ENCODE measurements at places on chromosomes 12 and 14. TPM values are rescaled to one million over a fixed set of nuclear protein-coding genes. Genes with fewer than 3 reads are reported as not detected.

DNA sequence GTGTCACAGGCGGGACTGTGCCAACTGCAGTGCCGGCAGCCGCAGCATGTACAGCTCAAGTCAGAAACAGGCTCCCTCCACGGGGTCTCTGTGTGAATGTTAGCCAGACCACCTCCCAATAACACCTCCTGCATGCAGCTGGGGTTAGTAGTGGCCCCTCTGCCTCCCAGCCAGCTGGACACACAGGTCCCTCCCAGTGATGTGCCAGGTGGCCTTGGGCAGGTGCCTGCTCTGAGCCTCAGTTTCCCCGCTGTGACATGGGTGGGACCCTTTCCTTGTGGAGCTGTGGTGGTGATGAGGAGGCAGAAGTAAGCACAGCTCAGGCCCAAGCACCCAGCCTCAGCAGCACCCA, 139.9 kb downstream of the ADGRD1 start:
- DNase-seq: no peak

DNA sequence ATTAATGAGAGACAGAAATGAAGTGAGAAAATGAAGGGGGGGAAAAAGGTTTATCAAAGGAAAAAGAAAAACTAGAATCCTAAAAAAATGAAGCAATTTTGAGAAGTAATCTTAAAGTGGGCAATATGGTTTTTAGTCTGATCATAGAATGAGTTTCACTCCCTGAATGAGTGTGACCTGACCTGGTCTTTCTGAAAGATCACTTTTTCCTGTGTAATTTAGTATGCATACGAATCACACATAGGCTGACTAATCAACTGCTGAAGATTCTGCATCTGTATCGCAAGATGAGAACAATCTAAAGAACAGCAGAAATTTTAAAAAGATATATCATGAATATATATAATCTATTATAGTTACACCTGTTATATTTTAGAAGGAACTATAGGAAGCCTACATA, 11.3 kb downstream of the GNPTAB start:
- DNase-seq: no peak

DNA sequence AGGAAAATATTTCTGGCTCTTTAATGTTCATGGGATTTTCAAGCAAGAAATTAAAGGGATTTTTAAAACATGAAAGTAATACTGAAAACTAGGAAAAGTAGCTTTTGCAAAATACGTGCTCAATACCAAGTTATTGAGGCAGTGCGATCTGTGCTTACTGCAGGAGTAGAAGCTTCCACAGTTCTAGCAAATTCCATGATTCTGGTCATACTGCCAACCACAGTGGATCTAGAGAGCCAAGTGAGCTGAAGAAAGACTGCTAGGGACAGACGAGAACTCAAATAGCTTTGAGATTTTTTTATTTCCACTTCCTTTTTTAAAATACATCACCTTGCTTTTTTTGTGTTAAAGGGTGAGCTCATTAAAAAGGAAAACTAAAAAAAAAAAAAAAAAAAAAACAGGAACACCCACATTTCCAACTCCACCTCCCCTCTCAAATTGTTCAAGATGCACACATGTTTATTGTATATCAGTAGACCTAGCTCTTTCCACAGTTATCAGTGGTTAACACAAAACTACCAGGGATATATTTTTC, 26.2 kb downstream of the EGLN3 start:
- DNase-seq: no peak

DNA sequence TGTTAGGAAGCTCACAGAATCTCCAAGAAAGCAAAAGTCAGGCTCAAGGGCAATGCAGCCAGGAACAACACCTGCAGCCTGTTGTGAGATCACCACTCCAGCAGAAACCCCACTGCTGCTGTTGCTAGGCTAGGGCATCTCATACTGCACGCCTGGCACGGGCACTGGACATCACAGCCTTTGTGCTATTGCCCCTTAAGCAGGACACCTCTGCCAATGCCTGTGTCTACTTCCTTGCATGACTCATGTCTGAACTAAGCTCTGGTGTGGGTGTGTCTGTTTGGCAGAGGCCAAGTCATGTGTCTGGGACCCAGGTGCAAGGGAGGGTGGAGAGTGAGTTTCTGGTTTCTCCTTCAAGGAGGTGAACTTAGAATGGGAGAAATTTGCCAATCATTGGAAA, 10.0 kb upstream of the DDX47 start:
- DNase-seq: no peak

GRCh38 chr14:67532606-67532997, 488 bp upstream of the PLEKHH1 start:
- DNase-seq: no peak

- no peak for DNase-seq
Observed at GRCh38 chr12:67625004-67625403, 23.5 kb upstream of the DYRK2 start.

PPP4R4 gene
- total RNA-seq: not detected

Measured in osteocyte (in vitro differentiated cells).